Stimulated activated CD4-positive, alpha-beta T cell treated with anti-CD3 and anti-CD28 coated beads, Interleukin-1b, Interleukin-23, amount 100 ng/mL, for 48 hours (primary cell): ENCODE measurements at places on chromosomes 4 and X.
A peak's percentile ranks its signal among the peaks of the same experiment; 100 is the strongest.

GRCh38 chrX:81316163-81316562, 114.3 kb downstream of the SH3BGRL start:
- DNase-seq = no peak

- DNase-seq = no peak
These were observed 54.9 kb downstream of the PHOX2B start for GRCh38 chr4:41693629-41694028.

GRCh38 chrX:72073633-72074032, 58.1 kb downstream of the RTL5 start:
- no peak for DNase-seq

DNA sequence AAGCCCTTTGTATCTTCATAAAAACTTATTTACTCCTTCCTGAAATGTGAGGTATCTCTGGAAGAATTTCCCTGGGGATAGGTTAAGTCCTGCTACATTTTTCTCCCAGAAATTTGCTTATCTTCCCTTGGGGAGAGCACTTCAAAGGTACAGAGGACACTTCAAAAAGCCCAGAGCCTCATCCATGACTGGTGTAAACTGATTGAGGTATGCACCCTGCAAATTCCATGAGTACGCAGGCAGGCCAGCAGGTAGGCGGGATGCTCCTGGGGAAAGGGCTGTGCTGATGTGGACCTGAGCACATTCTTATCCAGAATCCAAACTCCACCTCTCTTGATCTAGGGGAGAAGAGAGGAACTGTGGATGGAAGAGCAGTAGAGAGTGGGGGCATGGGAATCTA, 26.3 kb upstream of the RASGEF1B start:
- DNase-seq = no peak

GRCh38 chrX:102491766-102492165, 20.2 kb upstream of the TCP11X2 start:
- DNase-seq = no peak

GRCh38 chrX:150365051-150365989, 2.2 kb downstream of the MAMLD1 start:
- peak; percentile 53 for DNase-seq

- no peak for DNase-seq
These were observed 732 bp upstream of the ADRA2C start for GRCh38 chr4:3765271-3766035.

DNA sequence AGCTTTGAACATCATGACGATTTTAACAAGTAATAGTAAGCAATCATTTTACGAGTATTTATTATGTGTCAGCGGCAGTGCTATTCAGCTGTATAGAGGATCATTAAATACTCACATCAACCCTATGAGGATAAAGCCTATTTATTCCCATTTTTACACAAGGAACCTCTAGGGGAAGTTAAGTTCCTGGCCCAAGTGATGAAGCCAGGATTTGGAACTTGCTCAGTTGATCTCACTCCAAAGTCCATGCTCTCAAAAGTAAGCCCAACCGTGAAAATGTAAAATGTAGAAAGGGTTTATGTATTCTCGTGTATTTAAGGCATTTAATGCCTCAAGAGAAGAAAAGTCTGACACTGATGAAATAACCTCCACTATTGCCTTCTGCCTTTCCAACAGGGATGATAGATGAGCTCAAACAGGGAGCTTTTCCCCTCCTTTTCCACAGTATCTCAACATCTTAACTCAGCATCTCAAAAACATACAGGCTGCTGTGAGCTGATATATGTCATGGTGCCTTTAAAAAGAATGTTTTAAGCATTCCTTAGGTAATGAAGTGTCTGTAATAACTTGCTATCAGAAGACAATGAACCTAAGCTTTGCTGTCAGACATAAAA, 35.0 kb upstream of the PLA2G12A start:
- no peak for DNase-seq

DNA sequence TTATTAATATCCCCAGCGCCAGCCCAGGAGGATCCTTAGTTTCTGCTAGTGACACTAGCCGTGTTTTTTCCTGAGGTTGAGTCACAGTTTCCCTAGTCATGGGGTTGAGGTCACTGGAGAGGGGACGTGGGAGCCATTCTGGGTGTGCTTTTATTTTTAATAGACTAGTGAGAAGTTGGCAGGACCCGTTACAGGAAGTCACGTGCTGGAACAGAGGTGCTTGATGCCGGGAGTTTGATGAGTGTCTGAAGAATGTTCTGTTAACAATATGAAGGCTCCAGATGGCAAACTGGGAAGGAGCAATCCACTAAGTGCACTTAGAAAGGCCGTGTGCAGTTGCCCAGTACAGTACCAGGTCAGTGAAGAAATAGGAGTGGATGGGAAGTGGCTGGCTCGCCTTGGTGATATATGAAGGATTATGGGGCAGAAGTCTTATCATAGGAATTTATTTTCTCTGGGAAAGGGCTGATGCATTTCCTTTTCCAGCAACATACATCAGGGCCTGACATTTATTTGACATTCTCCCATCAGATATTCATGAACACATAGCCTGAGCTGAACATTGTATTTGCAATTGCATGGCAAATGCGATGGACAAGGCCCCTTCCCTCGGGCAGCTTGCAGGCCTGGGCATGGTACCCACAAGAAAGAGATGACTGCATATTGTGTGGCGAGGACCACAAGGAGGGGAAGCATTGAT, 291.8 kb downstream of the FBXW7 start:
- no peak for DNase-seq

GRCh38 chr4:24582235-24582832, 2.0 kb downstream of the DHX15 start:
- no peak for DNase-seq

GRCh38 chr4:84967243-84967690, 777 bp upstream of the WDFY3 start:
- no peak for DNase-seq

DNA sequence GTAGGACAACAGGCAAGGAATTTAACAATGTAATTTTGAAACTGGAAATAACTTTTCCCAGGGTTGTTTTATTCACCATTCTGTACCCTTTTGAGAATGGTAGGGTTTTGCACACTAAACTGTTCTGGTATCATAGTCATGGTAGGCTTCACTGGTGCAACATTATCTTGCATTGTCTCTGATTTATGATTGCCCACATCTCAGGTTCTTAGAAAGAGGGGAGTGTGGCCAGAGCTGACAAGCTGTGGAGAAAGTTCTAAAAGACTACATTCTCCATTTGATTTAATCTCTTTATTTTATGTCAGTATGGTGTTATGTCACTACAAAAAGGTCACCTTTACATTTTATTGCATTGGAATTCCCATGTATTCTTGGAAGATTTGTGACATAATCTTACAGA, 447.3 kb downstream of the GRIA2 start:
- DNase-seq = no peak

DNA sequence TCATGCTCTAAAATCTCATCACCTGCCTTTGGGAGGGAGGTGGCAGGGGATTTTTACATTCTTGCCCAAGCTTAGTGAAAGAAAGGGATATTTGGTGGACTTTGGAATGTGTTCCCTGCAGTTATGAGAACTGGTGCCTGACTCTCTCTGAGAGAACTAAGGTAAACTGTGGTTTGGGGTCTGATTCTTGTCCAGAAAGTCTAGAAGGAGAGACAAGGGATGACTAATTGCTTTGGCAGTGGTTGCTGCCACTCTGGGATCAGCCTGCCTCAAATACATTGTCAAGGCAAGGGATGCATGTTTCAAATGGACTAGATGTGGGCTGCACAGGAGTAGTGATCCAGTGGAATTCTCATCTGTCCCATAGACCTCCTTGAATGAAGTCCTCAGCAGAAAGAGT, 115.2 kb downstream of the DDIT4L start:
- DNase-seq = no peak

DNA sequence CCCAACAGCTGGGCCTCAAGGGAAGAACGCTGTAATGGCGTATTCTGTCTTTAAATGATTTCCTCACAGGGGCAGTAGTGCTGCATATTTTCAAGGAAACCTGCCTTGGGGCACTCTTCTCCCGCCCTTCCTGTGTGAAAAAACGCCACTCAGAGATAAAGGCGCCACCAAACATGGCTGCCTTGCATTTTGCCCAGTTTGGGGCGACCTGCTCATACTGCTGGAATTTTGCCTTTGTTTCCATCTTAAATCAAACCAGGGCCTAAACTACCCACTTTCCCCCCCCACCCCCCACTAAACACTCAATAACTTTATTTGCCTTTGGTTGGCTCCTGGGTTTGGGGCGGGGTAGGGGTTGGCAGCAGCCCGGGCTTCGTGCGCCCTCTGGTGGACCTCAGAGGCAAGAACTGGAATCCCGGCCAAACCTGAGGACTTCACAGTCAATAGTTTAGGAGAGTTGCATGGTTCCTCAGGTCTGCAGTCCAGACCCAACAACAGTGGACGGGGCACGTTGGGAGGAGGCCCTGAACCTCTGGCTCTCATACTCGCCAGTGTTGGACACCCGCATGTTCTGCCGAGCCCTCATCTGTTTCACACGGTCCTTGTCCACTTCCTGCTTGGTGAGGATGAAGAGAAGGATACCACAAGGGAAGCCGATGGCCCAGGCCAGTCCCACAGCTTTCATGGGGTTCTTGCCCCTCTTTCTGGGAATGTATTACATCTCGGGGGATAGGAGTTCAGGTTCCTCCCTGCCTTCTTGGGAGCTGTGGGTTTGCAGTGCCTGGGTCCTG, 220.1 kb upstream of the STK26 start:
- DNase-seq = peak; percentile 22

DNA sequence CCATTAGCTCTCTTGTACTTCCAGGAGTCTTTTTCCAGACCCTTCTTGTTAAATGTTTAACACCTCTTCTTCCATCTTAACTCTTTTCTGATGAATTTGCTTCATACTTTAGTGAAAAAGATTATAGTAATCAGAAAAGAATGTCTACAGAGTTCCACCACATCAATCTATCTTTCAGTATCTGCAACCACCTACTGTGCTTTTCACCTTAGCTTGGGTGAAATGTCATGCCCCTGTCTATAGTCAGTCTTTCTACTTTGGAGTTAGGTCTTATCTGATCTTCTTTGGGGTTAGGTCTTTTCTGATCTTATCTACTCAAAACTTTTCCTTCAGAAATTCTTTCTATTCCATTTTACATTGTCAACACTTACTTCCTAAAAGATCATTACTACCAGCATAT, 1310.2 kb downstream of the PCDH7 start:
- no peak for DNase-seq

- DNase-seq = no peak
These were observed 8.3 kb downstream of the ZIC3 start for GRCh38 chrX:137574102-137574783.

GRCh38 chrX:3576886-3577501, 136.5 kb downstream of the PRKX start:
- no peak for DNase-seq

DNA sequence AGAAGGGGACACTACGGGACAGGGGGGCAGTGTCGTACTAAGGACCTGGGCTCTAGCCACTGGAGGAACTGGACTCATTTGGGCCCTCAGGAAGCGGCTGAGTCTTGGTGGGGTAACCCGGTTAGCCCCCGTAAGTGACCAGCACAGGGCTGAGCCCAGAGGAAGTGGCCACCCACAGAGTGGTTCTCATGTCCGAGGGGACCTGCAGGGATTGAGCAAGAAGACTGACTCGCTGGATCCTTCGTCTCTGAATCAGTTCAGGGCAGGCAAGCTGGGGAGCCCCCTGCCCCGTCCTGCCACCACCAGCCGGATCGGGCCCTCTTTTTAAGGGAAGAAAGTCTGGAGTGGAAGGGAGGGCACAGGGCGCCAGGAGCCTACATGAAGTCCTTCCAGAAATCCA, 719 bp upstream of the BGN start:
- no peak for DNase-seq

- DNase-seq = no peak
These were observed 415.8 kb downstream of the STIM2 start for GRCh38 chr4:27276307-27277073.

GRCh38 chr4:185215261-185215660, 5.9 kb downstream of the SNX25 start:
- no peak for DNase-seq

DNA sequence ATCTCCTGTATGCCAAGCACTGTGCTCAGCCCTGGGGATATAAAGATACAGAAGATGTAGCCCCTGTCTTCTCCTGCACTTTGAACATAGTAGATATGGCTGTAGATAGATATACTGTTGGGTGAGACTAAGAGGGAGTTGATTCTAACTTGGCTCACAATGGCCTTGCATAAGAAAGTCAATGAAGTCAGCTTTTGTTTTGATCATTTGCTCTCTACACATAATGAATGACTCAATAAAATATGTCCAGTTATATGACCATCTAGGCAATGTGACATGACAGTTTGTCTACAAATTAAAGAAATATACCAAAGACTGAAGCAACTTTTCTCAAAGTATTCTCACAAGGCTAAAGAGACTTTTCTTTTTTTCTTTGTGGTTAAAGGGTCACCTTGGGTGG, 147.6 kb upstream of the DIPK2B start:
- DNase-seq = no peak

DNA sequence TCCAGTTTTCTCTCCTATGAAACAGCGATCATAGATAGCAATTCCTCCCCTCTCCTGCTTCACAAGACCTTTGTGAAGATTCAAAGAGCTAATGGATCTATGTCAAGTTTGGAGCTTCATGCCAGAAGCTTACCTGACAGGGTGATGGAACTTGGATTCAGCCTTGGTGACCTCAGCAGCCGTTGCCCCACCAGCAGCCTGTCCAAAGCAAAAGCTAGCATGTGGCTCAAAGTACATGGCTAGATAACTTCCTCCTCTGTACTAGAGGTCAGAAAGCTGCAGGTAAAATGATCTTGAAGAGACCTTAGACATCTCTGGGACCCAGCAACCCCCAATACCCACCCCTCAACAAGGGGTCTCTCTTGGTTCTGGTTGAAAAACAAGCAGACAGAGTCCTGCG, 1.8 kb downstream of the RIPPLY1 start:
- no peak for DNase-seq

GRCh38 chr4:5919044-5919443, 26.2 kb upstream of the CRMP1 start:
- no peak for DNase-seq

GRCh38 chr4:122827879-122828601, 1.4 kb downstream of the FGF2 start:
- peak; percentile 48 for DNase-seq

GRCh38 chr4:108013327-108013726, 23.6 kb downstream of the HADH start:
- DNase-seq = no peak

- no peak for DNase-seq
These were observed 146.0 kb upstream of the BANK1 start for GRCh38 chr4:101644516-101644915.

- no peak for DNase-seq
These were observed 78.2 kb downstream of the IL21 start for GRCh38 chr4:122542411-122543236.

DNA sequence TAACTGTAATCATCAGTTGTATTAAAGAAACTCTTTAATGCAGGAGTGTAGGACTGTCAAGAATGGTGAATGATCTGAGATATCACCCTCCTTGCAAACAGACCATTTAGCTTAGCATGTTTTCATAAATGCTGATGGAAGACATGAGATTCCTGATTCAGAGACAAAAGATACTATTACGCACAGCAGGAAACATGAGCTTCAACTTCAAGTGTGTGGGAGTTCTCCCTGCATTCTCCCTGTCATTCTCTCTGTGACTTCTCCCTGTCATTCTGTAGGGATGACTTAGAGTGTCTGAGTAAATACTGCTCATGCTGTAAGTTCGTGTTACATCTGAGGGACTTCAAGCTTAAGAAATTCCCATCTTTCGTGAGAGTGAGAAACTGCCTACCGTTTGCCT, 866.0 kb upstream of the PRKX start:
- DNase-seq = no peak

- no peak for DNase-seq
These were observed 197.2 kb upstream of the NDST4 start for GRCh38 chr4:115310641-115311040.
